ENCODE measurements at places on chromosomes 3 and 15.

DNA sequence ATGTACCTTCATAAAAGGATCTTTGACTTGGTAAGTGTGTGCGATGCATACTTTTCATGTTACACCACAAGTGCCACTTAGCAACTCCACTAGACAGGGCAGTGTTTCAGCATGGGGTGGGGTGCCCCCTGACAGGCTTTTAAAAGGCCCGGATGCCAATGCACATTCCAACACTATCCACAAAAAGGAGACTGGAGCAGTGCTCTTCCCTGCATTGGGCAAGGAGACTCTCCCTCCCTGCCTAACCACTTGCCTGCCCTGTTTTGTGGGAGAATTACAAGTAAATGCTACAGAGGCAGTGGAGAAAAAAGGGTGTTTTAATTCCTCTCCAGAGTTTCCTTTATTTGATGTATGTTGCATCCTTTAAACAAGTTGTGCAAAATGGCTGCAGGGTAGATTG, 1.7 kb upstream of the RARB start:
- DNase-seq, result no peak

- DNase-seq, result no peak
Observed at GRCh38 chr3:194686414-194686815, 732 bp downstream of the FAM43A start.

DNA sequence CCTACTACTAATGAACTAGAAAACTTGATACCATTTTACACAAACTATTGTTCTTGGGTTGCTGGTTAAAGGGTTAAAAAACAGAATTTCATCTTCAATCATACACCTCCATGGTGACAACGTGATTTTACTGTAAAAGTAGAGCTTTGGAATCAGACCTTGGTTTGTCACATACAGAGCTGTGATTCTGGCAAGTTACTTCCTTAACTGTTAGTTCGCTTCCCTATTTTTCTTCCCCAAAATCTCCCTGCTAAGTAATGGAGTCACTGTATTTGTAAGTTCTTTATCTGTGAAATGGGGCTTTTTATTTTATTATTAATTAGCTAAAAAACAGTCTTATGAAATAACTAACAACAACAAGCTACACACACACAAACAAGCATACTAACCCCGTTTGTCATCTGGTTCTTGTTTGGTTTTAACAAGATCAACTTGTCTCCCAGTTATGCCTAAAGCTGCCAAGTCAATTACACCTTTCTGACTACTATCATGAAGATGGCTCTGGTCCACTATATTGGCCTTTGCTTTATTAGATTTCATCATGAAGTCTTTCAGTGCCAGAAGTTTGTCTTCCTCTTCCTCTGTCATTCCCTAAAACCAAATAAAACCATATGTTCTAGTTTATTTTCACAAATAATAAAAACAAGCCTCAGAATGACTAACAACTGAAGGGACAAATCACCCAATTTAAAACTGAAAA, 38.6 kb downstream of the PIK3R4 start:
- no peak for DNase-seq

- DNase-seq, result no peak
Observed at GRCh38 chr15:43102187-43102586, 3.7 kb downstream of the UBR1 start.

DNA sequence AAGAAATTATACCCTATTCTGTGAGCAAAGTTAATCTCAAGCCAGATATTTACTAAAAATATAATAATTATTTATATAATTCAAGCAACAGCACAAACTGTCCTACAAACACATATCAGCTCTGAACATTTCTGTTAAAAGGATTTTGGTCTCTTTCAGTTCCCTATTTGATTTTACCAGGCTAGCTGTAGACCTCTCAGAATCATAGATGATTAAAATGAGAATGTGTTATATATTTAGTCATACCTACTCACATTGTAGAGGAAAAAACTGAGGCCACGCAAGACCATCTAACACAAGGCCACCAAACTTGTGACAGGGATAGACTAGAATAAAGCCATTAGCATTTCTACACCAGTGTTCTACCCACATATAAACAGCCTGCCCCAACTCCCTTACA, 28.5 kb downstream of the ACKR4 start:
- no peak for DNase-seq

DNA sequence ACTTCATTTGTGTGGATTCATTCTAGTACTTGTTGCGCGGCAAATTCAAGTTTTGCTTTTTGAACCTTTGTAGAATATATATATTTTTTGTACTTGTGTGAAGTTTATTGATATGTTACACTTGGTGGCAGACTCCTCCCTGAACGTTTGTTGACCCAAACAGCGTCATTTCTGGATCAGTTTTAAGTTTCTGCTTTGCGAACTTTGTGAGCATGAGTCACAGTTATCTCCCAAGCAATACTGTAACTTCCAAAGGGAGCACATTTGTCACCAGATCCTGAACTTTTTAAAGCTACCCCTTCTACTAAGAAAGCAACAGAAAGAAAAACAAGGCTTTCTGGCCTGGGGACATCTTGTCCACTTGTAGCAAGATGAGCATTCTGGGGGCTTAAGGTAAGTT, 74.8 kb upstream of the CACNA2D3 start:
- no peak for DNase-seq

- peak; percentile 91 for DNase-seq
Observed at GRCh38 chr3:51799879-51800749, 21.1 kb upstream of the IQCF6 start.

DNA sequence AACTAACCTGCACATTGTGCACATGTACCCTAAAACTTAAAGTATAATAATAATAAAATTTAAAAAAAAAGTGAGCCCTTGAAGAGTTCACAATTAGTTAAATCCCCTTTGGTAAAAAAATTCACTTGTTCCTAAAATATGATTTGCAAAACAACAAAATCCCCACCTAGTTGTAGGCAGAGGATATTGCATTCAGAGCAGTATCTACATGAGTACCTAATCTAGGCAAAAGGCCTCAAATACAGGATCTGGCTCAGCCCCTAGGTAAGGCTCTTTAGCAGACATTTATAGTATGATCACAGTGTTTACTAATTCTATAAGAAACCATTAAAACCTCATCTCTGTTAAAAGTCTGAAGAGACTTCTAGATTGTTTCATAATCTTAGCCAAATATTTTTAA, 89.3 kb upstream of the CCDC80 start:
- no peak for DNase-seq

GRCh38 chr3:40129510-40129909, 180.0 kb upstream of the EIF1B start:
- DNase-seq, result no peak

DNA sequence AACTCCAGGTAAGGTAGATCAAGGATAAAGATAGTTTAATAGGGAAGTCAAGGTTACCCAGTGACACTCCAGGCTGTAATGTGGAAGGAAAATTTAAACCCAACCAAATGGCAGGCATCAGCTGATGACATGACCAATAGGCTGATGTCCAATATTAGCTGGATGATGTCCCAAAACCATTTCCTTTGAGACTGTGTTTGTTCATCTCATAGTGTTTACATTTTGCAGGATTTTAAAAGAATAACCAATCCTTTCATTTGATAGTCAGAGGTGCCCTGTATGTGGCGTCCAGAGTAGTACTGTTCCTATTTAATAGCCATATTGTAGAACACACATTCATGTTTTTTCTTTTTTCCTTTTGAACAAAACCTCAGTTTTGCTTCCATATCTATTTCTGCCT, 23.3 kb upstream of the TMEM158 start:
- DNase-seq, result no peak

GRCh38 chr3:160150066-160150465, 75.2 kb upstream of the C3orf80 start:
- no peak for DNase-seq

DNA sequence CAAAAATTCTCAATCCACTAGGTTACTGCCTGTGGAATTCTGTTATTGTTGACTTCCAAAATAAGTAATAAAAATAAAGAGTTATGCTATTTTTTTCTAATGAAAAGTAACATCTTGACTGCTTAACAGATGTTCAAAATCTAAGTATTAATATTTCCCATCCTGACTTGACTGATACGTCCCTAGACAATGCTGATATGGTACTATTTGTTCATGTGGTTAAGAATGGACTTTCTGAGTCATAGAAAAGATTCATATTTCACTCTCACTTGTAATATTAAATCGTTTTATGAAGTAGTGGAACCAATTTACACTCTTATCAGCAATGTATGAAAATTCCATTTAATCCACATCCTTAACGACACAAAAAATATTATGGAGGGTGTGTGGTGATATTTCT, 104.8 kb upstream of the PLSCR5 start:
- DNase-seq, result no peak

GRCh38 chr15:97143592-97144376, 813.3 kb downstream of the NR2F2 start:
- DNase-seq, result no peak

GRCh38 chr15:27679731-27680471, 419.2 kb downstream of the OCA2 start:
- DNase-seq, result peak; percentile 59

DNA sequence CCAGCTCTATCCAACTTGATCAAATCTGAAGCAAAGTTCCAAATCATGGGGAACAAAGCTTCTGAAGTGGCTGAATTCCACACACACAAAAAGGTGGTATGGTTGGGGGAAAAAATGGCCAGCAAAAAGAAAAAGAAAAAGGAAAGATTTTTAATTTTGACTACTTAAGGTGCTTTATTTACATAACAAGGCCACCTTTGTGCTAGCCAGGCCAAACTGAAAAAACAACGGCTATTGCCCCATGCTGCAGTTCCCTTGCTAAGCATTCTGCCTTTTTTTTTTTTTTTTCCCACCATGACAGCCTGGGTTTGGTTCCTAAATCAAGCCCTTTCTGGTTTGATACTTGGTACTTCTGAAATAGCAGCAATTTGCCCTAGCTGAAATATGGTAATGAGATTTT, 66.5 kb upstream of the DAZL start:
- no peak for DNase-seq

DNA sequence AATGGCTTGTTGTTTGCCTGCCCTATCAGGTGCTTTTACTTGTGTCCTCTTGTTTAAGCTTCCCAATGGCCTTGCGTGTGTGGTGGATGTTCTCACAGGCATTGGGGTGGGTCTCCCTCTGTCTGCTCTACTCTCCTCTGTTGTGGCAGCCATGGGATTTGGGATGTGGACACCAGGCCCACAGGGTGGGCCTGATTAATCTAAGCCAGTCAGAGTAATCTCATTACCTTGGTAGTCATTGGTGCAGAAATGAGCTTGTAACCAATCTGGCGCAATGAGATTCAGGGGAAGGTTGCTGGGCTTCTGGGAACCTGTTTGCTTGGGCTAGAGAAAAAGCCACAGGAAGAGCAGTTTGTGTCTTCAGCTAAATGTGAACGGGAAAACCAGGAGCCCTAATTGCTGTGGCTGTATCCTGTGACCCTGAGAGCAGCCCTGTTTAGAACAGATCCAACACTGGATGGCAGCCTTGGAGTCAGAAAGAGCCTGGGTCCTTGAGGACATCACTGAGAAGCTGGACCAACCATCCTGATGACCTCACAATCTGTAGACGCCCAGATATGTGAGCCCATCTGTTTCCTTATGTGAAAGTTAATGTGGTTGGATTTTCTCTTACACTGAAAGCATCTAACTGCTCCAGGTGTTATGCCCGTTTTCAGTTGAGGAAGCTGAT, 157.3 kb upstream of the UBE2E1 start:
- no peak for DNase-seq

- DNase-seq, result no peak
Observed at GRCh38 chr3:31729573-31729972, 196.8 kb downstream of the STT3B start.

DNA sequence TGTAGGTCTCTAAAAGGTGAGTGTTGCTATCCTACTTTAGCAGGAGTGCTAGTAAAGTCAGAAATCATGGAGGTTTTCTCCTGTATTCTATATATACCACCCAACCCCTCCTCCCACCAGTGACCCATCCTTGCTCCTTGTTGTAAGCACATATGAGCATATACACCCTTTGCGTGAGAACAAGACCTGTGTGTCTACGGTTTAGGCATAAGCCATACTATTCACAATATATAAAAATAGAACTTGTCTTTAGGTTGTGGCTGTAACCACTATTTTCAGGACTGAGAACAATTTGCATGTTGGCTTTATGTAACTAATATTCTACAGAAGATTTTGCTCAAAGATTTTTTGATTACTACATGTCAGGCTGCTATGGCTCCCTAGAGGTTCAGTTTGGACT, 59.1 kb upstream of the TOP2B start:
- DNase-seq, result no peak

- DNase-seq, result no peak
Observed at GRCh38 chr15:99721104-99721778, 12.0 kb downstream of the LYSMD4 start.

GRCh38 chr3:182912474-182912873, 67.9 kb downstream of the DCUN1D1 start:
- peak; percentile 6 for DNase-seq

GRCh38 chr15:75817138-75817935, 25.9 kb upstream of the UBE2Q2 start:
- no peak for DNase-seq

DNA sequence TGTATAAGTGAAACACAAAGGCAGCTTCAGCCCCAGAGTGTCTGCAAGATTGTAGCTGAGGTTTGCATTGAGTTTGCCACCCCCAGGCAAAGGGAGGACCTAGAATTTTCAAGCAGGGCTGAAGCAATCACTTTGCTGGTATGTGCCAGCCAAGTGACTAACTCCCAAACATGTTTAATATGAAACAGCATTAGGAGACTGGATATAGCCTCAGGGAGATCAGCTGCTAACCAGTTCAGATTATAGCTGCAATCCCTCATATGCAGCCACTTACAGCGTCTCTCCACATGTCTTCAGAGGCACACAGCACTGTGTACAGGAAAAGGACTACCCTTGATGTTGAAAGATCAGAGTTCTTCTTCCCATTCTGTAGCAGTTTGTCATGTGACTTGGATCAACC, 38.4 kb upstream of the PPP2R3A start:
- no peak for DNase-seq

- DNase-seq, result no peak
Observed at GRCh38 chr3:8848696-8849131, 79.3 kb upstream of the OXTR start.

DNA sequence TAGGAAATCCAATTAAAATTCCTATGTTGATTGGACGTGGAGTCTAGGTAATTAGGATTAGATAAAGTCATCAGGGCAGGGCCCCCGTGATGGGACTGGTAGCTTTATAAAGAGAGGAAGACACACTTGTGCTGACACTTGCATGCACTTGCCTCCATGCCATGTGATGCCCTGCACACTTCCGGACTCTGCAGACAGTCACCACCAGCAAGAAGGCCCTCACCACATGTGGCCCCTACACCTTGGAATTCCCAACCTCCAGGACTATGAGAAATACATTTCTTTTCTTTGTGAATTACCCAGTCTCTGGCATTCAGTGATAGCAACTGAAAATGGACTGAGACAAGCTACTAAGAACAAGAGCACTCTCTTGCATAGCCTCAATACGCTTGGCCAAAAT, 90.6 kb downstream of the CRYGS start:
- no peak for DNase-seq

- peak; percentile 39 for DNase-seq
Observed at GRCh38 chr3:13530241-13531009, 18.5 kb upstream of the FBLN2 start.

- no peak for DNase-seq
Observed at GRCh38 chr3:99686955-99687612, 48.7 kb downstream of the COL8A1 start.

GRCh38 chr15:85031086-85031943, 49.7 kb downstream of the PDE8A start:
- no peak for DNase-seq

- no peak for DNase-seq
Observed at GRCh38 chr3:128270559-128271492, 117.5 kb downstream of the EEFSEC start.

All from spinal cord (tissue), 10 donors.